H7 (cell line): ENCODE measurements at places on chromosomes 12 and 14. TPM values are rescaled to one million over a fixed set of nuclear protein-coding genes. Genes with fewer than 3 reads are reported as not detected.

DNA sequence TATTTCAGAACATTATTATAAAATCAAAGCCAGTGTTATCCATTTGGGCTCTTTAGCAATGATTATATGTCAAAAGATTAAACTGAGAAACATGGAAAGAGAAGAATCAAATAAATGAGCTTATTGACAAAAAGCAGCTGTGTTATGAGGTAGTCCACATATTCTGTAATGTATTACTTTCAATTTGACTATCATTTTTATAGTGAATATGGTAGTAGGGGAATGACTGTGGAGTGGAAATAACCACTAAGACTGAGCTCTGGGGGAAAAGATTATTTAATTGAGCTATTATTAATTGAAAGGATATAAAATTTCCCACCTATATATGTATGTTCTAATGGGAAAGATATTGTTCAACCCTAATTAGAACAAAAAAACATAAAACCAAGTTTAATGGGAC lies 381.3 kb downstream of the TMTC2 start:
- no peak for DNase-seq

DNA sequence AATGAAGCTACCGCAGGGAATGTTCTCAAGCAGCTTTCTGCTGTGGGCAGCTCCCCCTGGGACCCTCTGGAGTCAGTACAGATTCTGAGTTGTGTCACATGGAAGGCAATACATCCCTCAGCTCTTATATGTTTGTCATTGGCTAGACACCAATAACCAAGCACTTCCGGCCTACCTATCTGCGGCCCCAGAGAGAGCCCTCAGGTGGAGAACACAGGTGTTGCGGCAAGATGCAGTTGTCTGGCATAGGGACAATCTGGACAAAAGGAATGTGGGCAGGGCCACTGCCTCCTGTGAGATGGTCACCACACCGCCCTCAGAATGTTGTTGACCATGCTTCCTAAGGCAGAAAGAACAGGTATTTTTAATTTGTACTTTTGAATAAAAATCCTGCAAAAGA lies 118.7 kb downstream of the BRMS1L start:
- peak; percentile 73 for DNase-seq

GRCh38 chr14:79911744-79912143 lies 299.6 kb downstream of the DIO2 start:
- no peak for DNase-seq

GRCh38 chr14:23365036-23365731 lies at the start of gene EFS:
Gene EFS (minus strand): TSS chr14:23365172. CDS start chr14:23365025, 147 bp downstream.
- peak; percentile 88 for DNase-seq

DNA sequence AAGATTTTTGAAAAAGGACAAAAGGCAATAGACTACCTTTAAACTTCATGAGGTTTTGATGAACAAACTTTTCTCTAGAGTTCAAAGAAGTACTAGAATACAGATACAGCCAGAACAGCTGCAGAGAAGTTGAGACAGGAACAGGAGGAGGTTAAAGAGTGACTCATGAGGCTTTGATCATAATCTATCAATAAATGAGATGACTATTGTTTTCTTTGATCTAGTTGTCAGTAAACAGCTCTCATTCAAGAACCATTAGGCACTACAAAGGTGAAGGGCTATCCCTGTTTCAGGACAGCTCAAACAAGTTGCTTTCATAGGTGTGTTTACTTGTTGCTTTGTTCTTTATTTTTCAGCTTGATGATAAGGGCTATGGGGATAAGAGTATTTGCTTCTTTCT lies 2.4 kb downstream of the WASHC3 start:
- no peak for DNase-seq

DNA sequence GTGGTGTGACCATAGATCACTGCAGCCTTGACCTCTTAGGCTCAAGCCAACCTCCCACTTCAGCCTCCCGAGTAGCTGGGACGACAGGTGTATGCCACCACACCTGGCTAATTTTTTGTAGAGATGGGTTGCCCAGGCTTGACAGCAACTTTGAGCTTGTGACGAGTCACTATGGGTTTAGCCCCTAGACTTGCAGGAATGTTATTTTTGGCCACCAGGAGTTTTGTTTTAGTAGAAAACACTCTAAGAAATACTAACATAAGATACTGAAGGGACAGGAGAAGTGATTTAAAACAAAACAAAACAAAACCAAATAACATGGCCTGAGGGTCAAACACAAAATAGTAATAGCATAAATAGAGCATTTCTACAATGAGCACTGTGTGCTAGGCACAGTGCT lies 26.4 kb downstream of the SETD3 start:
- DNase-seq, result no peak

DNA sequence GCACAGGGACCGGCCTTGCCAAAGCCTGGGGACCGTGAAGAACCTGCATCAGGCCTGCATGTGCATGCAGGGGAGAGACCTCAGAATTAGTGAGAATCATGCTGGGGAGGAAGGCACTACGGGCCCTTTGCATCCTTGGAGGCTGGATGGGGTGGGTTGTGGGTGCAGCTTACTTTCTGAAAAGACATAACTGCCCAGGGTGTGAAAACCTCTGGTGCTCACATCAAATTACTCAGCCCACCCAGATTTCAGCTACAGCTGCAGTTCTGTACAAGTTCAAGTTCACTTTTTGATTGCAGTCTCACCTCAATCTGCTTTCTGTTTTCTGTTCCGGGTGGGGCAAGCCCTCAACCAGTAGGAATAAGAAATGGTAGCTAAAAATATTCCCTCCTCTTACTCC lies 130.6 kb downstream of the SLC15A4 start:
- no peak for DNase-seq

GRCh38 chr14:58464652-58465051 lies 37.1 kb downstream of the KIAA0586 start:
- DNase-seq, result no peak

DNA sequence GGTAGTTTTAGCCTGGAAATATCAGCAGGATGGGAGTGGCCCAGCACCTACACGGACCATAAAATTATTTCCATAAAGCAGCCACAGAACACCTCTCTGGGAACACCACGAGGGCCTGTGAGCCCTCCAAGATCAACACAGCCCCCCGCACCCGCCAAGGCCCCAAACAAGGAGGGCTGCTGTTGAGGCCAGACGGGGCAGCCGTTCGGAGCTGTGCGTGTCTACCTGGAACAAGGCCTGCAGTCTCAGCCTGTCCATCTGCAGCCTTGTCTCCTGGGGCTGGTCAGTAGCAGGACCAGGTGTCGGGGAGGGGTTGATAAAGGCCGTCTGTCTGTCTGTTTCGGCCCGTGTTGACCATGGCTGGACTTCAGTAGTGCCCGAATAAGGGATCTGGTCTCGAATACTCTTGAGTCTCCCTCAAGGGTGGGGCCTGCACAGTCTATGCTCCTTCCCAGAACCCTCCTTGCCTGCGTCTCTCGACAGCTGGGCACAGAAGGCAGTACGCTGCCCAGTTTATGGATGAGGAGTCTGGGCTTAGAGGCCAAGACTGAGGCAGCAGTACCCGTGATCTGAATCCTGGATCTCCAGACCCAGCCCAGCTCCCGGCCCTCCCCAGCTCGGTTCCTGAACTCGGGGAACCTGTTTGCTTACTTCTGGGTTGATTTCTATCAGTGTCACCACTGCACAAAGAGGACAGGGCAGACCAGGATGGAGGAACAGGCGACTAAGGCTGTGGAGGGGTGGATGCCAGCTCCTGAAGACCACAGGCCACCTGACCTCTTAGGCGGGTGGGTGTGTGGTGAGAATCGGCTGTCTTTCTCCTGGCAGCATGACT lies 23.1 kb upstream of the DLK1 start:
- no peak for DNase-seq

GRCh38 chr14:26605602-26606001 lies 7.8 kb upstream of the NOVA1 start:
- no peak for DNase-seq

DNA sequence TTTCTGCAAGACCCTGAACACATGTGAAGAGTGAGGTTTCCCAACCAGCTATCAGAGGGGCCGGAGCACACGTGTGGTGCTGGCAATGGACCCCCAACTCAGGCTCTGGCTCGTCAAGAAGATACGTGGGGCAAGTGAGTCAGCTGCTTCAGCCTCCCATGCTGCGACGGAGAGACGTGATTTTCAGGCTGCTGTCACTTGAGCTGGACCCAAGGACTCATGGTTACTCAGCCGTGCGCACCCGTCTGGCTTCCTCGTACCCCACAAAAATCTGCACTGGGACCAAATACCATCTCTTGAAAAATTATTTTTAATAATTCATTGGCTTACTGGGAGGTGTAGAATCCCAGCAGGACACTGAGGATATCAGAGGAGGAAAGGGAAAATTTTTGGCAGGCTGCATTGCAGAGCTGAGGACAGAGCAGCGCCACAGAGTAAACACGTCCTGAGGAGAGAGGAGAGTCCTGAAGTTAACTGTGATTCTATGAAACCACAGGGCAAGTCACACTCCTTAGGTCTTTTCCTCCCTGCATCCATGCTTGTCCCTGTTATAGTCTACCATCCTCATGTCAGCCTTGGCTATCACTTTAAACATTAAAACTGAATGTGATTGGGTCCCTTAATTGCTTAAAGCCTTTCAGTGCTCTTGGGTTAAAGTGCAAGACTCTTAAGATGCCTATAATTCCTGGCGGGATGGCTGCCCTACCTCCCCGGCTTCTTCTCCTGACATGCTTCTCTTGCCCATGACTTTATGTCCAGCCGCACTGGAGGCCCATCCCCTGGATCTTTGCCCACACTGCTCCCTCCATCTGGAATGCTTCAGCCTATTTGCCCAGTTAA lies 95.3 kb upstream of the SLC35F4 start:
- DNase-seq, result no peak

DNA sequence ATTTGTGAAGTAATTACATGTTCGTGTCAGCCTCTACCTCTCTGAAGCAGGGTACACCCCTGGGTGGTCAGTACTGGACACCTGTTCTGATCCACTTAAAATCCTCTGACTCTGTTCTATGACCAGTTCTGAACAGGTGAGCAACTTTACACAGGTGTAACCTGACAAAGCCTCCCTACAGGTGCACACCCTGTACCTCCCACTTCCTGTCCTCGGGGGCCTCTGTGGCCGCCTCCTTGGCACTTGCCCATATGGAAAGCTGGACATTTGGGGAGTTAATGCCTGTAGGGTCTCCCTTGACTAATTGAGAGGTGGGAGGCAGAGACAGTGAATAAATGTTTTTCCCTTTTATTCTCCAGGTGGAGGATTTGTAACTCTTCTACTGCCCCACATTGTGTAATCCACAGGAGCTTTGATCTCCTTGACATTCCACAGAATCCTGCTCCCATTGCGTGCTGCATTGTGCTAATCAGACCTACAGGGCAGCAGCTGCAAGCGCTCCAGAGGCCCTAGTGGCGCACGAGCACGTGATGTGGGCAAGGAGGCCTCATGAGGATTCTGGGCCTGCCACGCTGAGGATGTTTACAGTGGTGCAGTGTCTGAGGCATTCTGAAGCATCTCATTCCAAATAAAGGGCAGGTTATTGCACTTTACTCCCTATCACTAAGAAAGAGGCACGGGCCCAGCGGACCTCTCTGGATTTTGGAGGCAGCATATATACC lies 45.8 kb upstream of the BATF start:
- DNase-seq, result peak; percentile 59

DNA sequence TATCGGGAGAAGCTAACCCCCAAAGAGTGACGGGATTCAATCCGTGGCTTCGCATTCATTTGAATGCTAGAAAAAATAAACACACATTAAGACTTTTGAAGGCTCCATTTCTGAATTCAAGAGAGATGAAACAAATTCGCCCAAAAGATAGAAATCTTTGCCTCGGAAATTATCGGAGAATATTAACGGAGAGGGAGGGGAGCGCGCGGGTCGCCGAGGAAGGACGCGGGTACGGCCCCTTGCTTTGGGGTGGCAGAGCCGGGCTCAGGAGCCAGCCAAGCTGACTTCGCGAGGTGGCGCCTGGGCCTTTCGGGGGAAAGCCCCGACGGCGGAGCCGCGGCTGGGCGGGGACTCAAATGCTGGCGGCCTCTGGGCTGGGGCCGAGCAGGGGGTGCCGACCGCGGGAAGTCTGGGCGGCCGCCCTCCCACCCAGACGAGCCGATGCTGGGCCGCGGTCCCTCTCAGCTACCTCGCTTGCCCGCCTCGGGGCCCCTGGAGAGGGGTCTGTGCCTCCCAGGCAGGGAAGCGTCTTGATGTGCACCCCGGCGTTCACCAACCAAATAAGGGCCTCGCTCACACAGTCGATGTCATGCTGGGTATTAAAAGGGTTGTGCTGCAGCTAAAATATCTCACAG lies 14.7 kb downstream of the NKX2-1 start:
- peak; percentile 89 for DNase-seq

DNA sequence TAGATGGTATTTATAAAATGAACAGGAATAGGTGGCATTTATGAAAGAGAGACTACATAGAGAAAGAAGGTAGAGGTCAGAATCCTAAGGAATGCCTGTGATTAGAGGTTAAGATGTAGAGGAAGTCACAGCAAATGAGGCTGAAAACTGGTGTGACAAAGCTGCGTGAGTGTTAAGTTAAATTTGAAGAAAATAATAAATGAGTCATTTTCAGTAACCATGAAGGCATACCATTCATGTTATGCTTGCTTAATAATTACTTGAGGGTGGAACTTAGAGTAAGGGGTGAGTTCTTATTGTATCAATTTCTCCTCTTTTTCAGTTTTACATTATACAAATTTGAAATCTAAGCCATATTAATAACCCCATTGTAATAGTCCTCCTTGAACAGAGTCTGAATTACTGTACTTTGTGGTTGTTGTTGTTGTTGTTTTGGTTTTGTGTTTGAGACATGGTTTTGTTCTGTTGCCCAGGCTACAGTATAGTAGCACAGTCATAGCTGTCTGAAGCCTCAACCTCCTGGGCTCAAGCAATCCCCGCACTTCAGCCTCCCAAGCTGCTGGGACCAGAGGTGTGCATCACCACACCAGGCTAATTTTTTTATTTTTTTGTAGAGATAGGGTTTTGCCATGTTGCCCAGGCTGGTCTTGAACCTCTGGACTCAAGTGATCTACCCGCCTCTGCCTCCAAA lies 761.5 kb downstream of the GALC start:
- no peak for DNase-seq

DNA sequence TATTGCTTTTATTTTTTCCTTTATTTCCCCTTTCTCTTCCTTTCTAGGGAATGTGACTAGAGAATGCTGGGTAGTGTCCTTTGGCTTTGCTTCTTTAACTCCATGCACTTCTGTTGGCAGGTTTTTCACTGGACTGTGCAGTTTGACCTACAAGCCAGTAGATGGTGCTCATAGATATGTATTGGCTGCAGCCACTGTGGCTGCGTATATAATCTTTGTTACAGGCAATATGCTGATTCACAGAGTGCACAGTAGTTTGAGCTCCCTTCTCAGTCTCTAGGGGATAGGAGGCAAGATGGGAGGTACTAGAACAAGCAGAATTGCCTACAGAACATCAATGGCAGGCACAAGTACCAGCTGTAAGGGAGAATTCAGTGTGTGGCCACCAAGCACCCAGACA lies 503.5 kb downstream of the LRFN5 start:
- DNase-seq, result peak; percentile 14

- DNase-seq, result no peak
Measured at GRCh38 chr14:89549381-89550125, 132.5 kb upstream of the FOXN3 start.

B4GALNT1 gene
- total RNA-seq, result 0.59 and 0.70 TPM in 2 replicates

GPR65 gene
- not detected in 2 replicates for total RNA-seq

GLIPR1L1 gene
- 12.8 and 17.6 TPM in 2 replicates for total RNA-seq

LMO3 gene
- 10.9 and 12.9 TPM in 2 replicates for total RNA-seq

TCL1B gene
- 14.0 and 18.5 TPM in 2 replicates for total RNA-seq

C12orf60 gene
- 1.7 and 3.0 TPM in 2 replicates for total RNA-seq

TFCP2 gene
- total RNA-seq, result 11.8 and 16.0 TPM in 2 replicates

TTC7B gene
- 27.4 and 34.5 TPM in 2 replicates for total RNA-seq

COX8C gene
- total RNA-seq, result not detected in 2 replicates

ACADS gene
- 14.0 and 16.0 TPM in 2 replicates for total RNA-seq

TPPP2 gene
- total RNA-seq, result 0.15 TPM in 1 of 2 replicates, not detected in the other

FLVCR2 gene
- 2.7 and 4.6 TPM in 2 replicates for total RNA-seq

LRCOL1 gene
- total RNA-seq, result not detected in 2 replicates

SLC39A2 gene
- 0.17 TPM in 1 of 2 replicates, not detected in the other for total RNA-seq
